ENCODE measurements at places on chromosomes 16 and 17.

GRCh38 chr17:82527898-82528297 lies 8.4 kb downstream of the FOXK2 start:
- DNase-seq: no peak

DNA sequence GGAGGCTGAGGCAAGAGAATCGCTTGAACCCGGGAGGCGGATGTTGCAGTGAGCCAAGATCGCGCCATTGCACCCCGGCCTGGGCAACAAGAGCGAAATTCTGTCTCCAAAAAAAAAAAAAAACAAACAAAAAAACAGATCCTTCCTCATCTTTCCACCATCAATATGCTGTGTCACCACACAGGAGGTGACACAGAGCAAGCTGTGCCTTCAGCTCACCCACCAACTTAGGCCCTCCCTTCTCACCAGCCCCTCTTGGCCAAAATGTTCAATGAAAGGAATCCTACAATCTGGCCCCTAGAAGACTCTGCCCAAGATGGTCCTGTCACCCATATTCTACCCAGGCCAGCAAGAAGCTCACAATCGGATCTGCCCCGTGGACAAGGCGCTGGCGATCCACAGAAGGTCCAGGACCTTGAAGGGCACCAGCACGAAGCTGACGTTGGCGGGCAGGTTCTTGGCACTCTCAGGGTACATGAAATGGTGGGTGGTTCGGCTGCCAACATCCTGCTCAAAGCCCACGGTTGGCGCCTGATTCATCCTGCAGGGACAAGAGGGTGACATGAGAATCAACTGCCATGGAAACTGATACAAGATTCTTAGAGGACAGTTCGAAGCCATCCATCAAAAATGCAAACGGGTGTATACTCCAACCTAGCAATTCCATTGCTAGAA lies 41.4 kb downstream of the DDX19A start:
- no peak for DNase-seq

GRCh38 chr17:33948309-33948708 lies 306.8 kb upstream of the CCL2 start:
- DNase-seq: no peak

DNA sequence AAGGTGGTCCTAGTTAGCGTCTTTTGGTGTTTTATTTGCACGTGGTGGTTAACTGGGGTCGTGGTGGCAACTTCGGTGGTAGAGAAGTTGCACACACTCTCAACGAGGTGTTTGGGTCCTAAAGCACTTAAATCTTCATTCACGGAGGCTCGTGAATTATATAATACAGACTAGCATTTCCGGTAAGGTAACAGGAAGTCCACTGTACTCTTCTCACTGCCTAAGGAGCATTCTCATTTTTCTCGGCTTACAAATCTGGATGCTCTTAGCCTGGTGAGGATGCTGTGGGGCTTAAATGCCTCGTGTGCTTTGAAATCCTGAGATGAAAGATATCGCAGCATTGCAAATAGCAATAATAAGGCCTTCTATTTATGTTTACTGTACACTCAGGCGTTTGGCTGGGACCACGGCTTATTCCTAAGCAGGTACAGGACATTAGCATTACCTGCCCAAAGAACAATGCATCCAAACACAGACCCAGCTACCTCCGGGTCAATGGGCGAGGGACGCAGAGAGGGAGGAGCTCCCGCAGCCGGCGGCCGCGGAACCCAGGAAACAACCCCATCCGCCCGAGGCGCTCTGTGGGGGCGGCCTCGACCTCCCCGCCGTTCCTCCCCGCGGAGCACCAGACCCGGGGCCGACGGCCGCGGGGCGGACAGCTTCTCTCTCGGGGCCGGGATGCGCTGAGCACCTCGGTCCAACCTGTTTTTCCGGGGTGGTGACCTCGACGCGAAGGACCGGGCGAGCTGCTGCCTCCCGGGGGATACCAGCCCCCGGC lies 856 bp downstream of the DNAJA2 start:
- DNase-seq: no peak

DNA sequence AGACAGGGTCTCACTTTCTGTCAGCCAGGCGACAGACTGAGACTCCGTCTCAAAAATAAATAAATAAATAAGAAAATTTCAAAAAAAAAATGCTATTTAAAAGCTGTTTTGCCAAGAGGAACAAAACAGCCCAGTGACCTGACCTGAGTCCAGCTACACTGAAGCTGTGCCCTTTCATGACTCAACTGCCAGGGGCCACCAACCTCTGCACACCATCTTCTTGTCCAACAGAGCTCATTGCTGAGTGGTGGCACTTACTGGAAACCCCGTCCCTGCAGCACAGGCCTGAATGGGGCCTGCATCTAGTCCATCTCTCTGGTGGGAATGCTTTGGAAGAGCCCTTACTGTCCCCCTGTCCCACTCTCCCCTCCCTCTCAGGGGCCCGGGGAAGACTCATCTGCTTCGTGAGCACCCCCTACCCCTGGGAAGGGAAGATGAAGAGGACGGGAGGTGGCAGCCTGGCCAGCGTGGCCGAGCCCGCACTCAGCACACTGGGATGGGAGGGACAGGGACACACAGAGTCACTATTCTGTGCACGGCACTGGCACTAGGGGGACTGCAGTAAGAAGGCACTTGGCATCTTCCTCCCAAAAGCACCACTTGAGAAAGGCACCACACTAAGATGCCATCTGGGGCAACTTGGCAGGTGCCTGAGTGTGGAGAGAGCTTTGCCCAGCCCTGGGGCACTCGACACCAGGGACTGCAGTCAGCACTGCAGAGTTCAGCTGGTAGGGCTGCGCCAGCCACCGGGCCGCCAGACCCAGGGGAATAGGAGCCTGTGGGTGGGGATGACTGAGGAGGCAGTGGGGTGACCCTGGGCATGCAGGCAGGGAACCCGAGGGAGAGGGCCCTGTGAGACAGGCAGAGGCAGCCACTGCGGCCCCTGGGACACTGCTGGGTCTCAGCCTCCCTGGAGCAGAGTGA lies 13.5 kb downstream of the FBXO31 start:
- no peak for DNase-seq

DNA sequence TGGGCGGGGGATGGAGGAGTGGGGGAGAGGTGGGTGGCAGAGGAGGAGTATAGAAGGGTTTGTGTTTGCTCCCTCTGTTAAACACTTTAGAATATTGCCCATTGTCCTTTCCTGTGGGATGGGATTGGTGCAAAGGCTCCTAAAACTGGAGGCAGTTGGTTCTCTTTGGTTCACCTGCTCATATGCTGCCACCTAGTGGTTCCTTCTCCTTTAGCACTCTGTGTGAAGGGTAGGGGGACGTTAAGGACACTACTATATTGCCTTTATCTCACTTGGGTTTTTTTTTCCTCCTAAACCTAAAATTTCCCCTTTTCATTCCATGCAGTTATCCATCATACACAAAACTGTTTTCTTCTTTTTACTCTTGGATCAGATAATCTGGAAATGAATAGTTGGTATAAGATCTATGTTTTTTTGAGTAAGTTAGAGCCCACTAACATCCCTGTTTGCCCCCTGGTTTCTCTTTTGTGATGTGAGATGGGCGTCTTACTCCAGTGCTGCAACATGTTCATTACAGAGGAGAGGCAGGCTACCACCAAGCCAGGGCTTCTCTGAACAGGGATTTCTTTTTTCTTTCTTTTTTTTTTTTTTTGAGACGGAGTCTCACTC lies 23.8 kb downstream of the SNX11 start:
- DNase-seq: peak; percentile 18

DNA sequence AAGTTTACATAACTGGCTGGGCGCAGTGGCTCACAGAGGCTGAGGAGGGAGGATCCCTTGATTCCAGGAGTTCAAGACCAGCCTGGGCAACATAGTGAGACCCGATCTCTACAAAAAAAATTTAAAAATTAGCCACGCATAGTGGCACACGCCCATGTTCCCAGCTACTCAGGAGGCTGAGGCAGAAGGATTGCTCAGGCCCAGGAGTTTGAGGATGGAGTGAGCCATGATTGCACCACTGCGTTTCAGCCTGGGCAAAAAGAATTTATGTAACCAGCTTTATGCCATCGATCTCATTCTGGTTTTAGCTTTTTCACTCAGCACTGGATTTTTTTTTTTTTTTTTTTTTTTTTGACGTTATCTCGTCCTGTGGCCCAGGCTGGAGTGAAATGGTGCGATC lies 9.1 kb upstream of the CD300E start:
- DNase-seq: no peak

- DNase-seq: no peak
Measured at GRCh38 chr17:58338841-58339754, 10.5 kb upstream of the TSPOAP1 start.

DNA sequence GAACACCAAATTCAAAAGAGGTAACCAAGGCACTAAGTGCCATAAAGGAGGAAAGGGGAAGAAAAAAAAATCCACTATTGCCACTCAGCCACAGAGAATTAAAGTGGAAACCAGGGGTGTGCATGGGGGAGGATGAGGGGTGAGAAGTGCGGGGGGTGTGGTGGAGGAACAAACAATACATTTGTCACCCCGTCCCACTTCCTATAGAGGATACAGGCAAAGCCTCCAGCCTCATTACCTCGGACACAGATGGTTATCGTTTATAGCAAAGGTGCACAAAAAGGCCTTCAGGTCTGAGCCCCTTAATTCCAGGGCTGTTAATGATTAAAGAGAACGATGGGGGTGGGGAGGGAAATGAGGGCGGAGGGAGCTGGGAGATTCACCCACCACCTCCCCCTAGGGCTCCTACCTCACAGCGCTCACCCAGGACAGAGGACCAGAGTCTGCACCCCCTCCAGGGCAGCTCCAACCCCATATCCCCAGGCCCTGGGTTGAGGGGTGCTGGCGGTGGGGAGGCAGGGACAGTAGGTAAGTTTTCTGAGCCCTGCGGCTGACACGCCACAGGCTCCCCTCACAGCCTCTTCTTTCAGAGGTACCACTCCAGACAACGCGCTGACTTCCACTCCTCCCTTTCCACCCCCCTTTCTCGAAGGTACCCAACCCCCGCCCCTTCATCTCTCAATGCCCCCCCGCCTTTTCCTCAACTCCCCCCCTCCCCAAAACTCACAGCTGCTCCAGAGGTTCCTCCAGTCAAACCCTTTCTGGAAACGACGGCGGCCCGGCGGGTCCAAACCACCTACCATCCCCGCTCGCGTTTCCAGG lies 470 bp downstream of the DCUN1D3 start:
- DNase-seq: no peak

GRCh38 chr17:45288825-45289224 lies 26.9 kb upstream of the SPATA32 start:
- DNase-seq: no peak

- DNase-seq: no peak
Measured at GRCh38 chr16:57071831-57072582, 20.4 kb upstream of the CPNE2 start.

DNA sequence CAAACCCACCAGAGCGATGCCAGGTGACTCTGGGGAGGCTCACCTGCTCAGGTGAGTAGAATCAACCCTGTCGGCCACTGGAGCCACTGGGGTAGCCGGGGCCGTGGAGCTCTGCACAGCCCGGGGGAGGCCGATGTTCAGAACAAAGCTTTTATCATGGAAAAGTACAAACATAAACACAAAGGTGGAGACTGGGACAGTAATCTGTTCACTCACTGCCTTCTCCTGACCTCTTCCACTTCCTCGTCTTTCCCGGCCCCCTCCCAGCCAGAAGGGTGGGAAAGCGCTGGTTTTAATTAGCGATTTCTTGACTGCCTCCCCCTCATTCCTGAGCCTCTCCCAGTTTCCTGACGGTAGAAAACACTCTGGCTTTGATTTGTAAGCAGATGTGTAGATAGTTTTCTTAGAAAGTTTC lies 9.8 kb upstream of the TEX19 start:
- no peak for DNase-seq

GRCh38 chr16:29857133-29857760 lies 5.8 kb downstream of the CDIPT start:
- no peak for DNase-seq

- no peak for DNase-seq
Measured at GRCh38 chr16:19926449-19927390, 42.1 kb upstream of the GPRC5B start.

DNA sequence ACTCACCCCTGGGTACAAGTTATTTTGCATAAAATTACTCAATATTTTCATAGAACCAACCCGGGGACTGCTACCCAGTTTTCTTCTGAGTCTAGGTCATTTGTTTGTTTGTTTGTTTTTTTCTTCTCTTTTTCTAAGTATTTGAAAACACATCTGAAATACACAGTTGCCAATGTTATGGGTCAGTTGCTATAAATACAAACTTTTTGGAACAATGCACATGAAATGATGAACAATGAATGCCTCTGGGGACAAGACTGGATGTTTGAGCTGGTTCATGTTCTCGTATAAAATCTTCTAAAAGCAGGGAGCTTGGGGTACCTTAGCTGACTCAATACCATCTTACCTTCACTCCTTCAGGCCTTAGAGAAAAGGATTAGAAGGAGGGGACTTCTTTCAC lies 30.5 kb downstream of the TMEM238L start:
- no peak for DNase-seq

DNA sequence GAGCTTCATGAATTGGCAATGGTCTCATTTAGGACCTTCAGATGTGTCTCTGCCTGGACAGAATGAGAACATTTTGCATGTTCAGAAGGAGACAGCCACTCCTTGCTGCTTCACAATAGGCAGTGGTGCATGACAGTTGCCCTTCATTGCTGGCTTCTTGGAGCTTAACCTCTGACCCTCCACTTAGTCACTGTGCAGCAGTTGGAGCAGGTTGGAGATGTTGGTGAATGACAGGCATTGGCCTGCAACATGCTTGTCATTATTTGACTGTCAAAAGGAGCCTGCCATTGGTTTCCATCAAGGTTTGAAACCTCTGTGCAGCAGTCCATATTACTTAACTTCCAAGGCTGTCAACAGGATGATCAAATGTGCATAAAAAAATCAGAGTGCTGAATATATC lies 22.7 kb downstream of the FTO start:
- DNase-seq: no peak

DNA sequence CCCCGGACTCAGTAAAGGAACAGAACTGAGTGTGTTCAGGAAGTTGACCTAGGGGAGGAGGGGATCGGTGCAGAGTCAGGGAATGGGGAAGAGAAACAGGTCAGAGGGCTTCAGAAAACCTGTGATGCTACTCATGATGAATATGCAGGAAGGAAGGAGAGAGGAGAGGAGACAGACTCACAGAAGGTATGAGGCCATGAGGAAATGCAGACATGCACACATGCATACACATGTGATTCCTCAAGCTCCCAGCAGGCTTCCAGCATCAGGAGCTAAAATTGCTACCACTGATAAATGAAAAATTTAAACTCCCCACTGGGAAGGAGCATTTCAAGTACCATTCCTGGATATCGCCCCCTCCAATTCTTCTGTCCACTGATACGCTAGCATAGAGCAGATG lies 262.6 kb downstream of the SLC39A11 start:
- DNase-seq: no peak

DNA sequence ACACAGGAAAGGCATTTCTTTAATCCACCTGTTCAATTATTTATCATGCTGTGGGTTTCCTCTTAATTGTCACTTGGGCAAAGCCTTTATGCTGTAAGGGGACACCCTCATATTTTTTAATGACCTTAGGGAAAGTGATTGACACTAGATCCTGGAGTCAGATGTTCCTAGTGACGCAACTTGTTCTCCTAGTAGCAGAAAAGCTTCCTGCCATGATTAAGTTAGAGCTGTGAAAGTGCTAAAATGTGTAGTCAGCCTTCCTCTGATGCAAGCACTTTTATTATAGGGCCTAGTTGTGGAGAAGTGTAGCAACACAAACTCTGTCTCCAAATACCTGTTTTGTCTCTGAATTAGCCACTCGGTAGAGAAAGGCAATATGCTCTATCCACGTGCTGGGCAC lies 12.3 kb downstream of the TMEM100 start:
- no peak for DNase-seq
